ENCODE measurements at places on chromosomes 4 and X.

GRCh38 chr4:112053825-112054350 is 91.4 kb upstream of the FAM241A start:
- no peak for DNase-seq

DNA sequence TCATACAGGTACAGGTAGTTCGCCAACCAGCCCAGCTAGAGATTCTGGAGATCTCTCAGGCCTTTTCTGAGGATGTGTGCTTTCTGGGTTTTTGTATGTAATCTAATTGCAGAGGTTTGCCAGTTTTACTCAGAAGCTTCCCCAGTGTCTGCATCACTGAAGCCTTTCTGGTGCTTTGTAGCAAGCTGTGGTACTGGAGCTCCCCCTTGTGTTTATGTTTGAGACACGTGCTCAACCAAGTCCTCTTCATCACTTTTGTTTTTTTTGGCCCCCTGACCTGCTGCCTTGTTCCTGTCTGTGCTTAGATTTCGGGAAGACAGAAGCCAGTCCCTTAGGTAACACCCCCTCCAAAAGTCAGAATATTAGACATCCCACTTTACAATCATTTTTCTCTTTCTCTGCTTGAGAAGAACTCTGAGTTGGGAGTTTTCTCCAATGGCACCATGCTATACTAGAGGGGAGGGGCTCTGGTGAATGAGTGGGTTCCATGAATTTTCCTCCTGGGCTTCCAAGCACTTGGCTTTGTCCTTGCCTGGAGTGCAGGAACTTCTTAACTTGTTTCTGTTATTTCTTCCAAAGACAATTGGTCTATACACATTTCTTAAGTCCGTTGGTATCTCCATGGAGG is 128.4 kb upstream of the TBC1D9 start:
- DNase-seq: peak; percentile 44

- no peak for DNase-seq
These were observed 46.0 kb downstream of the FNIP2 start for GRCh38 chr4:158814636-158815330.

- DNase-seq: no peak
These were observed 548.8 kb downstream of the INPP4B start for GRCh38 chr4:142297313-142297712.

DNA sequence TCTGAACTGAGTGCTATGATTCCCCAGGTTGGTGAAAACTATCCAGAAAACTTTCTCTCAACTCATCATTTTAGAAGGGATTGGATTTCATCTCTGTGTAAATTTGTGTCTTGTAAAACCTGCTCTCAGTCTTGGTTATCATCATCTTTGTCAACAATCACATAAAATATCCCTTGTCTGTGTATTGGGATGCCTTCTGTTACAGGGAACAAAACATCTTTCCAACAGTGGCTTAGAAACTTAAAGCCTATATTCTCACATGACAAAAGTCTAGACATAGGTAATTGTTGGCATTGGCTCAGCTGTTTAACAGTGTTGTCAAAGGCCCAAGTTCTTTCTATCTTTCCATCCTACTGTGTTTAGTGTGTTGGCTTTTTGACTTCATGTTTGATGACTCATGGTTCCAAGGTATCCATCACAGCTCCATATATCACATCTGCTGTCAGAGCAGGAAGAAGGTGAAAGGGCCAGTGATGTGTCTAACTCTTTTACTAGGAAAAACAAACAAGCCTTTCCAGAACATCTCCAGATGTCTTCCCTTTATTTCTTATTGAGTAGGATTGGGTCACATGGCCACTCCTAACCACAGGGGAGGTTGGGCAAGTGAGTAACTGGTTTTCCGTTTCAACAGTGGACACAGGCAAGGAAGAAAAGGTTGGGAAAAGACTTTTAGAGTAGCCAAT is 65.0 kb downstream of the PHEX start:
- DNase-seq: no peak

DNA sequence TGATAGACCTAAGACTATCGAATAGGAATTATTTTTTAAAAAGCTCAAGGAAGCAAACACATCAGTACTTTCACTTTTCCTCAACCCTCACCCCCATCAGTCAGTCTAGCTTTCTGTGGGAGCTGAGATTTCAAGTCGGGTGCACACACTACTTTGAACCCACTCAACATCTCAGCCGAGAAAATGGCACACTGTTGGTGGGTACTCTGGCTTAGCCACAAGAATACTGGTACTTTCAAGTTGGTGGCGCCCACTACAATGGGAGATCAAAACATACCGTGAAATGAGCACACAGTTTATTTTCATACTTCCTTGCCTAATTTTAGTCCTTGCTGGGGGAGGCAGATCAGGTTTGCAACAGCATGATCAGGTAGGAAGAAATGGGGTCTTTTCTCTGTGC is 10.2 kb downstream of the CD40LG start:
- DNase-seq: no peak

GRCh38 chr4:95087657-95088455 is 330.1 kb downstream of the BMPR1B start:
- DNase-seq: no peak

DNA sequence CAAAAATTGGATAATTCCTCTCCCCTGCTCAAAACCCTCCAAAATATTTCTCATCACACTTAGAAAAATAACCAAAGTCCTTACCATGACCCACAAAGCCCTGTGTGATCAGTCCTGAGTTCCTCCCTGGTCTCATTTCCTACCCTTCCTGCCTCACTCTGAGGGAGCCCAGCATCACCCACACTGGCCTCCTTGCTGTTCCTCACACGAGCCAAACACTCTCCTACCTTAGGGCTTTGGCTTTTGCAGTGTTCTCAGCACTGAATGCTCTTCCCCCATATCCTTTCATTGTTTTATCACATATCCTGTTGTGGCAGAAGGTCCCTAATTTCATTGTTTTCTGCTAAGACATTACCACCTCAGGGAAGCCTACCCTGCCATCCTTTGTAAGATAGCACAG is 12.2 kb downstream of the MGAT4D start:
- DNase-seq: no peak

GRCh38 chr4:26459054-26459755 is 31.1 kb downstream of the CCKAR start:
- DNase-seq: no peak
